ENCODE measurements at places on chromosomes 3 and 15. TPM values are rescaled to one million over a fixed set of nuclear protein-coding genes. Genes with fewer than 3 reads are reported as not detected.

The MYZAP gene
- 1.5 TPM for total RNA-seq

DNA sequence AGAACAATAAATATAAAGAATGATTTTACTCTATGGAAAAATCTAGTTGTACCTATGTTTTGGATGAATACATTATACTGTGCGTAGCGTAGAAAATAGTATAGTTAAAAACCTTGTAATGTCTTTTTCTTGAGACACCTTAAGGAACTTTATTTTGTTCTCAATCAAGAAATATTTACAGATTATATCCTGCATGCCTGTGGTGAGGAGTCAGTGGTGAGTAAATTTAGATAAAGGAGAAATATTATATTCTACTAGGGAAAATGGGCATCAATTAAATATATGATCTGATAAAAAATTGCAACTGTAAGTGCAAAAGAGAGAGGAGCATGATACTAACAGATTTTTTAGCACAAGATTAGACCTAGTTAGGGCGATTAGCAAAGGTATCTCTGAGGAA, 157.7 kb downstream of the RBMS3 start:
- DNase-seq, result no peak
- no peak overlapping the region for H3K27ac ChIP-seq
- H3K4me1 ChIP-seq, result peaks cover 16% of the 10 kb centered on the region
- no peaks in the 10 kb centered on the region for H3K27me3 ChIP-seq
- peaks cover 26% of the 10 kb centered on the region for H3K36me3 ChIP-seq

DNA sequence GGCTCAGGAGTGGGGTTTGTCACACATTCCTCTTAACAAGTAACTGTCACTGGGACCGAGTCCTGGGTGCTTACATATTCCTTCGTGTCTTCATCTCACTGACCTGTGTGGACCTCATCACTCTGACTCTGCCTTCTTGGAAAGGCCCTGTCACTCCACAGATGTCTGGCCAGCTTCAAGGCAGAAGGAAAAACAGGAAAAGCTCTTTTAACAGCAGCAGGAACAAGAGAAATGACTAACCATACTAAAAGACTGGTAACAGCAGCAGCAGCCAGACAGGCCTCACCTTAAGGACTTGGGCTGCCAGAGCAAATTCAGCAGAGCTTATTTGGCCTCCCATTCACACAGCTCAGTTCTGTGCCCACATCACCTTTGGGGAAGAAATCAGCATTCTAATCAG, 68.1 kb downstream of the USF3 start:
- peaks cover 11% of the 10 kb centered on the region for H3K4me1 ChIP-seq
- no peak overlapping the region for H3K4me3 ChIP-seq
- no peak overlapping the region for H3K27ac ChIP-seq
- no peak for DNase-seq
- H3K27me3 ChIP-seq, result peaks cover 31% of the 10 kb centered on the region

The OCA2 gene
- total RNA-seq, result 1.2 TPM

The CD86 gene
- not detected for total RNA-seq

The ISLR2 gene
- total RNA-seq, result 6.1 TPM

Measured in osteocyte (in vitro differentiated cells).